ENCODE measurements at places on chromosomes 2 and 18. TPM values are rescaled to one million over a fixed set of nuclear protein-coding genes. Genes with fewer than 3 reads are reported as not detected.

Gene SP5
- not detected for polyA plus RNA-seq

- no peak for DNase-seq
Measured at GRCh38 chr2:191604154-191604553, 73.8 kb upstream of the NABP1 start.

GRCh38 chr2:126358122-126358521 lies 297.8 kb upstream of the GYPC start:
- no peak for DNase-seq

Gene PAIP2B
- polyA plus RNA-seq: 0.61 TPM

Gene GALNT3
- not detected for polyA plus RNA-seq

Gene FBXO15
- 1.4 TPM for polyA plus RNA-seq

- DNase-seq: no peak
Measured at GRCh38 chr2:105443617-105444598, 45.1 kb upstream of the FHL2 start.

Gene PAX8
- polyA plus RNA-seq: 1.5 TPM

Gene MAL
- polyA plus RNA-seq: not detected

Gene LYPD1
- polyA plus RNA-seq: 12.0 TPM

DNA sequence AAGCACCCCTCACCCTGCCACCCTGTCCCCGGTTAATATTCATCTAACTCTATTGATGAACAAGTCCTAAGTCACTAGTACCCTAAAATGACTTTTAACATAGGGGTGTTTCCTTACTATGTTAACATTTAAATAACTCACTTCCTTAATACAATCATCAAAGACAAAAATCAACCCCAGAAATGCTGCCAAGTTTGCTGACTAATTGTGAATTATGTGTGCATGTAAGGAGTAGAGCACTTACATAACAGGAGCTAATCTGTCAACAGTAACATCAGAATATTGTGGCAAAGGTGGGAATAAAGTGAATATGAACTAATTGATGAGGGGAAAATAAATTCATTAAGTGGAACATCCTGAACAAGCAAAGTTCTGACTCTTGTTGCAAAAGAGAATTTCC lies 81.4 kb upstream of the ERBB4 start:
- no peak for DNase-seq

DNA sequence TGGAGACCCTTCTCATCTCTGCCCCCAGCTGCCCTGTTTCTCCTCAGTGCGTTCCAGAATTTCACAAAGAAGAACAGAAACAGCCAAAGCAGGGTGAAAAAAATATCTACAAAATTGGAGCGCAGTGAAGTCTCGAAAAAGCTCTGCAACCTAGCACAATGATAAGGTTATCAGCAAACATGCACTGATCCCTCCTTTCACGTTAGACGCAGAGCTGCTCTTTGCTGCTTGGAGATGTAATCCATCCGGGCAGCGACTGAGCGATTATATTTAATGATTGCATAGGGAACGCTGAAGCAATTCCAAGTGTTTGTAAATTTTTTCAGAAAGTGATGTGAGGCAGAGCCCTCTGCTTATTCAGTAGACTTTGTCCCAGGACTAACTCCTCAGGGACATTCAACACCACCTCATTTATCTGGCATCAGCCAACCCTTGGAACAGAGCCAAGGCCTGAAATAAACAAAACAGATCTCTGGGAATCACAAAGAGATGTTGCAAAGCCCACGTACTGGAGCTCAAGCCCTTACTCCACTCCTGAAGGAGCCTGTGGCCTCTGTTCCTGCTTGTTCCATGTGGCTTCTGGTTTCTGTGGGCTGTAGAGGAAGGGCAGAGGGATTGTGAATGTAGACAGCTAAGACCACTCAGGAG lies 172.6 kb upstream of the BCL2L11 start:
- no peak for DNase-seq

GRCh38 chr18:77053616-77054287 lies 78.8 kb downstream of the MBP start:
- DNase-seq: no peak

DNA sequence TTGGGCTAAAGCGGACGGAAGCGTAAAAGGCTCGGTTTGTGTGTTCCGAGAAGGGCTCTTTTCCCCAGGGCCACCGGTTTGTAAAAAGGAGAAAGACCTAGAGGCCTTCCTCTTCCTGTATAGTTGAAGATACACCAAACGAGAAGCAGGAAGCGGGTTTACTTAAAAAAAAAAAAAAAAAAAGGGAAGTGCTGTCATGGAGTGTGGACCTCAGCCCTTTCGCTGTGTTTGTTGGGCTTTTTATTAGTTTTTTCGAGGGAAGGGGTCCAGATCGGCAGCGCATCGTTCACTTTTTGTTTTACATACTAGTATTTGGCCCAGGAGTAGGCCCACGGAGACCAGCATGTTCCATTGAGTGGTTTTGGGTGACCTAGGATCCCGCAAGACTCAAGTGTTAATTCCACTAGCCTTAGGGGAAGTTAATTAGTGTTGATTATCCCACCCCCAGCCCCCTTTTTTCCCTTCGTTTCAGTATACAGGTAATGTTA lies 676 bp downstream of the ACTR2 start:
- DNase-seq: no peak

Gene ALLC
- polyA plus RNA-seq: not detected

Gene SAG
- not detected for polyA plus RNA-seq

- DNase-seq: peak; percentile 76
Measured at GRCh38 chr2:141392517-141393213, 738.2 kb downstream of the LRP1B start.

Gene PLCD4
- 1.7 TPM for polyA plus RNA-seq

Gene IL36B
- polyA plus RNA-seq: not detected

- no peak for DNase-seq
Measured at GRCh38 chr18:35633761-35634160, 52.2 kb downstream of the GALNT1 start.

Gene ITGB6
- polyA plus RNA-seq: 4.8 TPM

Gene FSHR
- polyA plus RNA-seq: not detected

Gene CDH2
- 54.0 TPM for polyA plus RNA-seq

DNA sequence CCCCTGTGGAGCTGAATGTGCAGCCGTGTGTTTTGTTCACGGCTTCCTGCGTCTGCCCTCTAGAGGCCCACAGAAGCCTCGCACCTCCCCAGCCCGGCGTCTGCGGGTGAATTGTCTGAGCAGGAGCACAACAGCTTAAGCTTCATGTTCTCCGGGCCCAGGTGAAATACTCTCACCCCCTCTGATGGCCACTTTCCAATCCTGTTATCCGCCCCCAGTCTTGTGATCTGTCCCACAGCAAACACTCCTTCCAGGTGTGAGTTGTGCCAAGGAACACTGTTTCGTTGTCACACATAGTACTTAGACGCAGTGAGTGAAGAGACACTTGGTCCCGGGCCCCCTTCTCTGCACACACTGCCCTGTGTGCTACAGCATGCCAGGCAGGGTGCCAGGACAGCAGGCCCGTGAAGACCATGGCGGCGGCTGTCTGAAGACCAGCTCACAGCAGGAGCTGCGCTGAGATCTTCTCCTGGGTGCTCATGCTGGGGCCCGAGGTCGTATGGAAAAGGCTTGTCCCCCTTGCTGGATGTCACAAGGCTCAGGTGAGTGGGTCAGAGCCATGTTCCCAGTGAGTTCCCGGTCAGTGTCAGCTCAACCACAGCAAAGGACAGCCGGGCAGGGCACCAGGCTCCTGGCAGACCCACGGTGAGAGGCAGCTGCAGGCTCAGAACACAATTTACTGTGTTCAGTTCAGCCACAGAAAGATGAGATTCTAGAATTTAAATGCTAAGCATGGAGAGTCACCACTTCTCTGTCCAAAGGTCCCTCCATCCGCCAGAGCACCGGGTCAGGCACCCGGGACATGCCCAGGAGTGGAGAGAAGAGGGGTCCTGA lies 6.8 kb upstream of the PXDN start:
- DNase-seq: peak; percentile 74

DNA sequence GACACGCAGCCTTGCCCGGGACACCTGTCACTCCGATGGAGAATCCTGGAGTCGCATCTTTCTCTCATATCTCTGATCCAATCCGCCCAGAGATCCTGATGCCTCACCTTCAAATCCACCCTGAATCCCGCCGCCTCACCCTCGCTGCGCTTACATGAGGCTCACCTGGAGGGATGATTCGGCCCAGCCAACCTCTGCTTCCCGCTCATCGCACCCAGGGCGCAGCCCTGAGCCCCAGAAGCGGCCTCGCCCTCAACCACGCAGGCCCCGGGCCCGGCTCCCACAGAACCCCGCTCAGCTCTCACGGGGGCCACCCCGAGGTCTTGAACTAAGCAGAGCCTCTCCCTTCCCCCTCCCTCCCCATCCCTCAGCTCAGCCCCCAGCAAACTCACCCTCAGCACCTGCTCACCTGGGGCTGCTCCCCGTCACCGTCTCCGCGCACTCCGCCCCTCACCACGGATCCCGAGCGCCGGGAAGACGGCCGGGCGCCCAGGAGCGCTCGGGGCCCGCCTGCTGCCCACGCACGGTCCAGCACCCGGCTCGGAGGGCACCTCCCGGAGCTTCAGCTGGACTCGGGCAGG lies 160.0 kb downstream of the NDUFA10 start:
- no peak for DNase-seq

Gene ESPNL
- polyA plus RNA-seq: 0.17 TPM

Gene CFAP65
- polyA plus RNA-seq: 0.22 TPM

- DNase-seq: no peak
Measured at GRCh38 chr2:214652473-214652872, 157.0 kb downstream of the BARD1 start.

DNA sequence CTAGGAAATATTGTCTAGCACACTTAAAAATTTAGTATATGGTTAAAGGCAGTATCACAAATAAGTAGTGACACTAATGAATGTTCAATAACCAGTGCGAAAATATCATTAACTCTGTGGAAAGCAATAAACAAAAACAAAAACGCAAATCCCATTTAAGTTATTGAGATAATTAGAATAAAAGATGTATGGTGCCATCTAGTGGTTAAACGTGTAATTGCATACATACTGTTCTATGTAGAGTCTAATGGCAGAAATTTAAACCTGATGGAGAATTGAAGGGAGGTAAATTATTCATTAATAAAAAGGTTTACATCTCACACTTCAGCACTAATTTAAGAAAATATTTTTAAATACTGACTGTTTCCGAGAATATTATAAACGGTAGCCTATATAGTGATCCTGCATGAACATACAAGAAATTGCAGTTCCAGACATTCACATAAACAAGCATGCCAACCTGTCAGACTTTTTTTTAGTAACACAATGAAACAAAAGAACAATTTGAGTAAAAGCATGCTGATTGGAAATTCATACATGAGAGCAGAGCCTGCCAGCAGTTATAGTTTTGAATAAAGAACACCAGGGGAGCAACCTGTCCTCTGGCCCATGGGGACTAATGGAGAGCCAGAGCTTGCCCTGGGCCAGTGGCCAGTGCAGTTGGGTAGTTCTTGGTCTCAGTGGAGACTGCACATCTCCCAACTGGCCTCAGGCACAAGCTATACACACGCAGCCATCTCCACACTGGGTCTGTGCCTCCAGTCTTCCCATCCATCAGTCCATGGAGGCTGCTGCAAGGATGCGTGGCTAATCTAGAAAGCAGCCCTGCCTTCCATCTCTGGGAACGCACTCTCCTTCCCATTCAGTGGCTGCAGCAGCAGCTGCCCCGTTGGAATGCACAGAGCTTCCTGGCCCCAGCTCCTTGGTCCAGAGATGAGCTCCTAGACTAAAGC lies 28.0 kb downstream of the GCG start:
- peak; percentile 35 for DNase-seq

Measured in A549 (cell line).